Bone marrow (tissue), 2 donors: ENCODE measurements at places on chromosomes 2 and 18.

GRCh38 chr2:101286684-101287083 is 21.8 kb downstream of the RNF149 start:
- no peak for DNase-seq

DNA sequence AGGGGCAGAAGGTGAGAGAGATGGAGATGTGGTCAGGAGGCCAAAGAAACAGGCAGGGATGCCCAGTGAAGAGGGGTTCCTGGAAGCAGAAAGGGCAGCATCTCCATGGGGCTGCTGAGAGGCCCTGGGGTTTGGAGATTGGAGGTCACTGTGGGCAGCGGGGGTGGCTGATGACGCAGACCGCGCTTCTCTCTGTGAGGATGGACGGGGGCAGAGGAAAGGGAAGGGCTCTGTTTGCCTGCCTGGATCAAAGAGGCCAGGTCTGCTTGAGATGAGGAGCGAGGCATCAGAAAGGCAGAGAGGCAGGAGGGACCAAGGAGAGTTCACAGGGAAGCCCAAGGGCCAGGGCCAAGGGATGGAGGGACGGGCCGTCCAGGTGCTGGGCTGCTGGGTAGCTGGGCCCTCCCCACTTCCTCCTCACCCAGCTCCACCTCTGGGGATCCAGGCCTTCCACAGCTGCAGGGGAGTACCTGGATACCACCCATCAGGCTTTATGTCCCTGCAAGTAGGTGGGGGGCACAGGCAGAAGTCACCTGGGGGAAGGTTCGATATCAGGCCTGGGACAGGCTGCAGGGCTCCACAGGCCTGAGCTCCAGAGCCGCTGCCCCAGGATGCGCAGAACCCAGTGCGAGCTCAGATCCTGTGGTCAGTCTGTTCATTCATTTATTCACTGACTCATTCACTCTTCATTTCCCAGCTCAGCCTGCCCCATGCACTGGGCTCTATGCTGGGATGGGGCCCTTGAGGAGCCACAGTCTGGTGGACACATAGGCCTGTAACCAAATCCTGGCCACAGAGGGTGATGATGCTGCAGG is 30.6 kb downstream of the ADRA2B start:
- no peak for DNase-seq

- DNase-seq, result no peak
Observed at GRCh38 chr2:35104309-35104708, 1251.3 kb upstream of the CRIM1 start.

GRCh38 chr2:229526951-229527350 is 187.4 kb downstream of the DNER start:
- DNase-seq, result no peak

- no peak for DNase-seq
Observed at GRCh38 chr2:241906826-241907570, 37.5 kb downstream of the RTP5 start.

- DNase-seq, result no peak
Observed at GRCh38 chr2:218284106-218284811, 8.0 kb downstream of the TMBIM1 start.
